ENCODE measurements at places on chromosomes 12 and 14.

GRCh38 chr12:89062996-89063395, 289.3 kb downstream of the DUSP6 start:
- no peak for DNase-seq

DNA sequence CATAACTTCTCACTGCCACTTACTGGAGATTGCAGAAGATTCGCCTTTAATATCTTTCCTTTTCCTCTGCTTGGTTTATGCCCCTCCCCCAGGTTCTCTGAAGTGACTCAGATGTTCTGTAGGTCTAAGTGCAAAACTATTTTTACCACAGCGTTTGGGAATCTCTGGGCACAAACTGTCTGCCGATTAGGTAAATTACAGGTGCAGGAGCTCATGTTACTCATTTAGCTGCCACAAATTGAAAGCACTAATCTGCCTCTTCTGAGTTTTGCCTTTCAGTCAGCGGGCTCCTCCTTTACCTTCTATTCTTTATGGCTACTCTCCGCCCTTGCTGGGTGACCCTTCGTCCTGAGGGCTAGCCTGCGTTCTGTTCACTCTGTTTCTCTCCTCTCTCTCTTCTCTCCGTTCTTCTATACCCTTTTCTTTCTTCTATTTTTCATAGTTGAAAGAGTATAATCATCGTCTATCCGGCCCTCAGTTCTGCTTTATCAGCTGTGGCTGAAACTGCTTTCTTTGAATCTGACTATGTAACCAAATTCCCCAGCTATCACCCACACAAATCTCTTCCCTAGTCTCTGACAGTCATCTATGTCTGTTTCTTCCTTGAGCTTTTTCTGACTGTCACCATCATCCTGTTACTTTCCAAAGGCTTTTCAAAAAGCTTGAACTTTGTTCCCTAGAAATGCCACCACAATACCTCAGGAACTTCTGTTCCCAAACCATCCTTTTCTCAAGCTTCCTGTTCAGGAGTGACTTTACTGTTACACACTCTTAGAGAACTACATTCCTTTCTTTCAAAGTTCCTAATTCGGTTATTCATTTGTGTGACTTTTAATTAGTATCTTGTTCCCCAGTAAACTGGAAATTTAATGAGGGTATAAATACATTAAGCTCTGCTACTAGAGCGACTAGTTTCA, 4.3 kb upstream of the MYF6 start:
- no peak for DNase-seq

- no peak for DNase-seq
Observed at GRCh38 chr12:111347891-111348644, 20.8 kb downstream of the PHETA1 start.

- no peak for DNase-seq
Observed at GRCh38 chr12:221736-222135, 7.8 kb upstream of the SLC6A12 start.

- DNase-seq: no peak
Observed at GRCh38 chr14:95432144-95433093, 84.0 kb downstream of the SYNE3 start.

- DNase-seq: no peak
Observed at GRCh38 chr14:41606282-41606531, 469 bp upstream of the LRFN5 start.

GRCh38 chr12:113835896-113836295, 130.2 kb downstream of the RBM19 start:
- DNase-seq: no peak

Data from mucosa of descending colon (tissue), 3 donors.